RCC 7860 (cell line): ENCODE measurements at places on chromosomes 3 and 15.

- DNase-seq = no peak
Observed at GRCh38 chr3:171777596-171777995, 32.7 kb downstream of the PLD1 start.

- DNase-seq = no peak
Observed at GRCh38 chr15:57703387-57703786, 3.1 kb upstream of the POLR2M start.

- DNase-seq = no peak
Observed at GRCh38 chr3:31743331-31744089, 210.8 kb downstream of the STT3B start.

GRCh38 chr15:29986946-29987345 lies 95.8 kb upstream of the GOLGA8J start:
- no peak for DNase-seq

DNA sequence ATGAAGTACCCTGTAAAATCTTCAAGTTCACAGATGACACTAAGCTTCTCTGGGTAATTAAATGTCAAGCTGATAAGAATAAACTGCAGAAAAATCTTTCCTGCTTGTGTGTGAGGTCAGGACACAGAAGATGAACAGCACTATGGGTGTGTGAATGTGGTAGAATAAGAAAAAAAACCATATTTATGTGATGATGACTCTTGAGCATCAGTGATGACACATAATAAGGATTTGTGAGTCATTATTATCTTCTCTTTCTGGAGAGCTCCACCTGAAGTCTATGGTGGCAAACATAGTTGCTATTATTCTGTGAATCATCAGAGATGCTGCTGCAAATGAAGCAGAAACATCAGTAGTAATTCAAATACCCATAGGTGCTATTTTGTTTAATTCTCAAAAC lies 422.4 kb downstream of the DIPK2A start:
- no peak for DNase-seq
